ENCODE measurements at places on chromosomes 1 and 21.

DNA sequence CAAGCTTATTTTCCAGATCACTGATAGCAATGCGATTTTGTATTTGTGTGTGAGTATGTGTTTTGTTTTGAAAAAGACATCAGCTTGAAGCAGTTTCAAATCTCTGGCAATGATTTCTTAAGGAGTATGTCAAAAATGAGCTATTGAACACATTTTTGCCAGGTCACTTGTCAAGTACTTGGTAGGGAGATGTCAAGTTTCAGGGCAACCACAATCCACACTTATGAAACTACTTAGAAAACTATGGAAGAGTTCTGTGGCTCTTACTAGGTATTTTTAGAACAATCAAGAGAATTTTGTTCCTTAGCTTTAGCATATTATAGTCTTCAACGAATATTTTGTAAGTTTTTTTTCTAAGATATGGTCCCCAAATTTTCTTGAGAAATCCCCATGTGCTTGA, 318.8 kb upstream of the ZRANB2 start:
- DNase-seq: no peak

DNA sequence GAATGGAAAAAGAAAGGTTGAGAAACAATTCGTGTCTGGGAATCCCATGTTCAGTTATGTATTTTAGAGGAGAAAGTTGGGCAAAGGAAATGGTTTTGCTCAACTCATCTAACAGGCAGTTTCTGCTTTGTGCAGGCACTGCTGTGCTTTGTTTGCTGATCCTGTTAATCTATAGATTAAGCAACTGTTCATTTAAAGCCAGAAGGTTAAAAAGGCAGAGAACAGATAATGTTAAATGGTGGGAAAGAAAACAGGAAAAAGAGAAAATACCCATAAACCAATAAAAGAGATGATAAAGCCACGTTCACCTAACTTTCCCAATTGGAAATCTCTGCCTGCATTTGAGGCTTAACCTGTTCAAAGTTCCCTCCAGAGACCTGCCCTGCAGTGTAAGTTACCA, 70.0 kb downstream of the APP start:
- DNase-seq: no peak

GRCh38 chr21:36489103-36489775, 9.3 kb upstream of the CLDN14 start:
- DNase-seq: no peak

GRCh38 chr1:243883551-243883950, 33.5 kb upstream of the AKT3 start:
- DNase-seq: peak; percentile 72

- DNase-seq: no peak
Measured at GRCh38 chr1:221543529-221544120, 198.3 kb downstream of the DUSP10 start.

DNA sequence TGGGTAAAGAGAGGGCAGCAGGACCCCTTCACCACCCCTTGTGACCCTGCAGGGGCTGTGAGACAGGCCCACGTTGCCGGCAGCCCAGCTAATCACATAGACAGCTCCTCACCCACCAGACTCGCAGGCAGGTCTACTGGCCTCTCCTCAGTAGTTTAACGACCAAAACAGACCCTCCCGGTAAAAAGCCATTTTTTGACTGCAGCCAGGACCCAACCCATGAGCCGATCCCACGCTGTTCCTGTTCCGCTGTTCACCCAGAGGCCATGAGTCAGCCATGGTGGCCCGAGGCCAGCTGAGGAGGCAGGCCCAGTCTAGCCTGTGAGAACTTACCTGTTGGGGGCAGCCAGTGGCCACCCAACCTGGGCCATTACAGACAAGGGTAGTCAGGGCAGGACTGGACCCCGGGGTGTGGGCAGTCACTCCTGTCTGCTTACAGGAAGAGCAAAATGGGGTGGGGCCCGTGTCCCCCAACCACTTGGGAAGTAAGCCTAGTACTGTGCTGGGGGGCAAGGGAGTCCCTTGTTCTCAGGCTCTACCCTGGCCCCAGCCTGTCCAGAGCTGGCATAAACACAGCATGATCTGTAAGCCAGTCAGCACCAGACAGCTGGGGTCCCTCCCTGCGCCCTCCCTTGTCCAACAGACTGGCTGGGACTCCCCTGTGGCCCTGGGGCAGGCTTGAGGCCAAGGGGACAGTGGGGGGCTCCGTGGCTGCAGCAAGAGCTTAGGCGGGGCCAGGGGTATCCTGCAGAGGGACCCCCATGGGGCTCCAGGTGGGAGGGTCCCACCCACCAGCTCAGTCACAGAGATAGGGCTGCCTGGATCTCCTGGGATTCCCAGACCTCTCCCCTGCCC, 61.9 kb downstream of the WNT9A start:
- DNase-seq: no peak

GRCh38 chr1:15328351-15329103, 81.2 kb upstream of the EFHD2 start:
- peak; percentile 40 for DNase-seq

DNA sequence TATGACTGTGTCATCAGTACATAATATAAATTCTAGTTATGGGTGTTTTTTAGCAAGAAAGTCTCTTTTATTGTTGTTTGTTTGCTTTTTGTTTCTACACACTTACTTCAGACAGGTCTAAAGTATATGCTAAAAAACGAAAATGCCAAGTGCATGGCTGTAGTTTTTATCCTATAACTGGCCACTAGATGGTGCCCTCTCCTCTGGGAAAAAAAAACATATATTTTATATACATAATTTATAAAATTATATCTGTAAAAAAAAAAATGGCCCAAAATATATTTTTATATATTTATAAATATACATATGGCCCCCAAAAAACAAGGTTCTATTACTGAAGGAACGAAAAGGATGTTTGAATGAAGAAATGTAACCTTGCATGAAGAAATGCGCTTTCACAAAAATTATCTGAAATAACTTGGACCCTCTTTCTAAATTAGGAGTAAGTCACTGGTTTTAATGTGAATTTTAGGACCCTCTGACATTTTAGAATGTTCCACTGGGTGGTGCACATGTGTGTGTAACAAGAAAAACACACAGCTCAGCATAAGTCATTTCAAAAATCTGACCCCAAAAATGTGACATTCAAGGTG, 93.5 kb downstream of the TTLL7 start:
- DNase-seq: no peak

GRCh38 chr1:211935448-211935970, 99.8 kb downstream of the INTS7 start:
- DNase-seq: no peak

DNA sequence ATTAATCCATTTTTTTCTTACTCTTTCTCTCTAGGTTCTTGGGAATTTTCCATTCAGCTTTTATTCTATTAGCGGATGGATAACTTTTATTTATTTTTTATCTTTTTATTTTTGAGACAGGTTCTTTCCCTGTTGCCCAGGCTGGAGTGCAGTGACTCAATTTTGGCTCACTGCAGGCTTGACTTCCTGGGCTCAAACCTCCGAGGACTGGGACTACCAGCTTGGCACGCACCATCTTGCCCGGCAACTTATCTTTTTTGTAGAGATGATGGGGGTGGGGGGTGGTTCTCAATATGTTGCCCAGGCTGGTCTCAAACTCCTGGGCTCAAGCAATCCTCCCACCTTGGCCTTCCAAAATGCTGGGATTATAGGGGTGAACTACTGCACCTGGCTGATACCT, 36.1 kb upstream of the CHIT1 start:
- DNase-seq: no peak

GRCh38 chr21:19864476-19864875, 1133.7 kb upstream of the NCAM2 start:
- DNase-seq: no peak

GRCh38 chr1:233006541-233006973, 56.1 kb downstream of the NTPCR start:
- no peak for DNase-seq

GRCh38 chr1:180923021-180923841, 10.5 kb downstream of the KIAA1614 start:
- DNase-seq: peak; percentile 20

DNA sequence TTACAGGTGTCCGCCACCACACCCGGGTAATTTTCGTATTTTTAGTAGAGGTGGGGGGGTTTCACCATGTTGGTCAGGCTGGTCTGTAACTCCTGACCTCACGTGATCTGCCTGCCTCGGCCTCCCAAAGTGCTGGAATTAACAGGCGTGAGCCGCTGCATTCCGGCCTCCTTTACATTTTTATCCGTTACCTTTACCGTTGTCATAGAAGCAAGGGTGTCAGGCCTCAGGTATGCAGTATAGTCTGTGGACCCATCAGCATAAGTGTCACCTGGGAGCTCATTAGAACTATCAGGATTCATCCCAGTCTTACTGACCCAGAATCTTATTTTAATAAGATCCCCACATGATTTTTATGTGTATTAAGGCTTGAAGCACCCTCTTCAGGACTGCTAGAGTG, 5.4 kb downstream of the CDC42 start:
- no peak for DNase-seq

GRCh38 chr1:47228644-47229030, 3.4 kb downstream of the TAL1 start:
- DNase-seq: no peak

DNA sequence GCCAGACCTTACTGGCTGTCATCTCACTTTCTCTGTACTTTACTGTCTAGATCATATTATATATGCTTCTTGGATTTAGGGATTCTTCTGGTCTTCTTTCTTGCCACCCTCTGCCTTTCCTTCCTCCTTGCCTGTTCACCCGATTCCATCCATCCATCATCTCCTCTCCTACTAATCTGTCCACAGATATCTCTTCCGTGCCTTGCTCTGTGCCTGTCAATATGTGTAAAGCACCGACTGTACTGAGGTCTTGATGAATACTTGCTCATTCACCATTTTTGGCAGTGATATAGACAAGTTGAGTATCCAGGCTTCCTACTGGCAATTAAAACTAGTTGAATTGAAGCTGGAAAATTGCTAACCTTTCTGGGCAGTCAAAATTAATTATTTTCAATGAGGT, 8.1 kb downstream of the FMN2 start:
- no peak for DNase-seq

GRCh38 chr1:61925591-61926298, 183.5 kb downstream of the PATJ start:
- no peak for DNase-seq

DNA sequence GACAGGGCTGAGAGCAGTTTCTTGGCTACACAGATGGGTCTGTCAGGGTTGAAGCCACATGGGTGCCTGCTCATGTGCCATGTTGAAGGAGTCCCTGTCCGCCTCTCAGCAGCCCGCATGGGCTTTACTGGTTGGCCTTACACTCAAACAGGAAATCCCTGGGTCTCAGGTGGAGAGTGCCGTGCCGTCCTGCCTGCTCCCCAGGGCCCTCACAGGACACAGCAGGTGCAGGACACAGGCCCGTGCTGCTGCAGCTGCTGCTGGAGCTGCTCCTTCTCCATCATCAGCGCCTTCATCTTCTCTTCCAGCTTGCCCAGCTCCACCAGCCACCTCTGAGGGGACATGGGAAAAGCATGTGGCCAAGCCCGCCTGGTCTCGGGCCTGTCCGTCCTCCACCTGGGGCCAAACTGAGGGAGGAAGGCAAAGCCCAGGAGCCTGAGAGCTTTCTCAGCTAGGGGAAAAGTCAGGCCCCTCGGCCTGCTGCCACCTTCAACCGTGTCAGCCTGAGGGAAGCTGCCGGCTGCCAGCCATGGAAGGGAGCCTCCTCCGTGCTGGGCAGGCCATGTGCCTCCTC, 5.5 kb downstream of the SLFNL1 start:
- DNase-seq: no peak

DNA sequence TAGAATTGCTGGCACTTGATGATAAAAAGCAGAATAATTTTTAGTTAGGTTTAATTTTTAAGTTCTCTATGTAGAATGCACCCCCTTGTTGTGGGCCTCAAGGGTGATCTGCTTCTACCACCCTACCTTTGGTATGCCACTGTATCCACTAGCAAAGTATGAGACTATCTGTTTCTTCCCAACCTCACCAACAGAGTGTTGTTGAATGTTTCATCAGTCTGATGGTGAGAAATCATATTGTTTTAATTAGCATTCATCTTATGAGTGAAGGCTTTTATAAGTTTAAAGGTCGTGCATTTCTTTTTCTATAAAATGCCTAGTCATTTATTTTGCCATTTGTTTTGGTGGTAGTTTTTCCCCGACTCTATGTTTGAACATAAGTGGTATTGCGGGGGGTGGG, 141.0 kb downstream of the MAGI3 start:
- DNase-seq: no peak

DNA sequence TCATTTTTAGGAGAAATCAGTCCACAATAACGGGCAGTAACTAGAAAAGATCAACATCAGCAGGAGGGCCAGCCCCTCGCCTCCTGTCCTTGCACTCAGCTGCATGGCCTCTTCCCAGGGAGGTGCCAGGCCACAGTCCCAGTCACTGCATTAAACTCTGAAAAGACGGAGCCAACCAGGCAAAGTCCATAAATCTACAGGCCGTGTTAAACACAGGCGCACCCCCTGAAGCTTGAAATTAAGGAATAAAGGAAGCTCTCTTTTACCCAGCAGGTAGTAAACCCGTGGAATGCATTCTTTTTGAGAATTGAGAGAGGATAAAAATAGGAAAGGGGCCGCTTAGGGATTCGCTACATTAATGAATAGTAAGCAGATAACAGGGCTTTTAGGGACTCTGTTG, 18.4 kb downstream of the H6PD start:
- no peak for DNase-seq

DNA sequence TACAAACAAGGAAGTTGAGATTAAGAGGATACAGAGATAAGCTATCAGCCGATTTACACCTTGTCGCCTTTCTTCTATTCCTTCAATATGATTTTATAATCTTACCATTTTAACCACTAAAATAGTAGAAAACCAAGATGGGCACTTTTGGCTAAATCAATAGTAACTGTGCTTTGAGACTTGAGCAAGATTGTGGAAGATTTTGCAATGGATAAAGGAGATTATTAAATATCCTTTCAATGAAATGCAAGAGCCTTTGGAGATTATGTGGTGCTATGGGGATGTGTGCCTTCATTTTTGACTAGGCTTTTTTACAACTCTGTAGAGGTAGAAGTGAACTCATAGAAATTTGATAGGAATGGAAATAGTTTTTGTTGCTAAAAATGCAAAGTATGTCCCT, 33.7 kb downstream of the ADAMTS1 start:
- no peak for DNase-seq

DNA sequence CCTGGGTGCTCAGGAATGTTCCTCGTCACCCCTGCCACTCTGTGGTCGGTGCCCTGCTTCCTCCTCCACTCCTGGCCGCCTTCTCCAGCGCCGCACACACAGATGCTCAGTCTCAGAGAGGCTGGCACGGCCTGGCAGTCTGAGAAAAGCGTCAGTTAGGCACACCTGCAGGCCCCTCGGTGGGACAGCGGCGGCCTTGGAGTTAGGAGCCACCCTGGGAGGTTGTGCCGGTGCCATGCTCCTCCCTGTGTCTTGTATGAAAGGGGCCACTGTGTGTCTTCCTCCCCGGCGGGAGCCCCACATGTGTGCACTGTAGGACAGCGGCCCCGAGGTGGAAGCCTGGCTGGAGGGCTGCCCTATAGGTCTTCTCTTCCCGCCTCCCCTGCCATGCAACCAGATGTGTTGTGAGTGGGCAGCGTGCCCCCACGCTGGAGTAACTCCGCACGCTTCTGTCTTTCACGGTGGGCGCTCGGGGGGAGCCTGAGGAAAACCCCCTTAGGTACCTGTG, 145.2 kb downstream of the PGBD5 start:
- no peak for DNase-seq

DNA sequence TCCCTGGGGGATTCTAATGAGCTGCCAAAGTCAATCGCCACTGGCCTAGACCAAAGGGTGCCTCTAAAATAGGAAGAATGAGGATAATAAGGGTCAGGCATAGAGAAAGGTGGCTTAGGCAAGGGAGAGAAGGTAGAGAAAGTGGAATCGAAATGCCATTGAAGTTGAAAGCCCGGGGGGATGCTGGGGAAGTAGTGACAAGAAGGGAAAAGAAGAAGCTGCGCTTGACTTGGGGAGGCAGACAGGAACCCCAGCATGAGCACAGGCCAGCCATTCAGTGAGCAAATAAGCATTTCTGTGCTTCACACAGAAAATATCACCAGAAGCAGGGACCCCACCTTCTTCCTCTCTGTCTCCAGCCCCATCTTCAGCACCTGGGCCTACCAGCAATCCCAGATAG, 1.5 kb downstream of the CD2 start:
- DNase-seq: no peak

All from skeletal muscle cell (primary cell).